Stimulated activated CD8-positive, alpha-beta memory T cell treated with anti-CD3 and anti-CD28 coated beads, Interleukin-4, amount 100 ng/mL, for 1 hour (primary cell): ENCODE measurements at places on chromosomes 7 and 10.

GRCh38 chr7:103068414-103069403, 5.9 kb downstream of the FBXL13 start:
- DNase-seq = no peak

DNA sequence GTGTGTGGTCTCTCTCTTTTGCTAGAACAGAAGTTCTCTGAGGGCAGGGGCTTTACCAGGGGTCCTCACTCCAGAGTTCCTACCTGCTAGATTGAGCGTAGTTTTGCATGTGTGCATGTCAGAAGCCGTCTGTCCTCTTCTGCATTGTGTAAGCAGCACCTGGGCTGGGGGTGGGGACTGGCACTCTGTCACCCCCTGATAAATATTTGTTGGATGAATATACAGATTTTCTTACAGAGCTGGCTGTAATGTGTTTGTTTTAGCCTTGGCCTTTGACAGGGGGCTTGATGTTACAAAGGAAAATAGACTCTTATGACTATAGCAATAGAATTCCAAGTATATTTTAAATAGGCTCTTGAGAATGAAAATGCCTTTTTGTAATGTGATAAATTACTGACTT, 46.6 kb downstream of the WDR37 start:
- DNase-seq = no peak

DNA sequence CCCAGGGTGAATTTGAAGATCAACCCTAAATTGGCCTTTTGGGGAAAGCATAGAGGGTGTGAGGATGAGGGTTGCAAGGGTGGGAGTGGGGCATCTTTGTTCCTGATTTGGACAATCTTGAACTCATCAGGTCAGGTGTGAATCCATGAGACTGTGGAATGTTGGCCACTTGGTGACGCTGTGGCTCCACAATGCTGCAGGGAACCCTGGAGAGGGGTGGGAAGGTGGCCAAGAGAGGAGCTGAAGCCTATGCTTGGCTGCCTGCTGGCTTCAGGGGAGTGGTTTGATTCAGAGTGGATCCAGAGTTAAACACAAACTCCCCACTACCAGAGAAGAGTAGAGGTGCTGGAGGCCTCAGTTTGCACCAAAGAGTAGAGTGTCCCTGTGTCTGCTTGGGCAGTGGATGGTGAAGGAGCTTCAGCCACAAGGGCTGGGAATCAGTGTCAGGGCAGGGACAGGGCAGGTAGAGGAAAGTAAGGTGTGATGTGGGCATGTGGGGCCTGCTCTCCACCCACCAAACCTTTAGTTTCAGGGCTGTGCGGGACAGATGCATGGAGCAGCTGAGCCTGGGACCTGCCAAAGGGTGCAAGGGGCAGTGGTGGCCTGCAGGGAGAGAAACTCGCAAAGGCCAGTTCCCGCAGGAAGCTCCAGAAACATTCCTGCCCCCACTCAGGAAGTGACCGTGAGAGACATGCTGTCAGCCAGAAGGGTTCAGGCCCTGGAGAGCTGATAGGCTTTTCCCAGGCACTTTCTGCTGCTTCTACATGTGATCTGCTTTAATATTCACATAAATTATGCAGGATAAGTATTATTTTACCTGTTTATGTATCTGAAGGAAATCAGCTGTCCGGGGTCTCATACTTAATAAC, 81.0 kb upstream of the PRSS58 start:
- DNase-seq = no peak

GRCh38 chr10:119931871-119932270, 39.3 kb downstream of the SEC23IP start:
- DNase-seq = no peak

DNA sequence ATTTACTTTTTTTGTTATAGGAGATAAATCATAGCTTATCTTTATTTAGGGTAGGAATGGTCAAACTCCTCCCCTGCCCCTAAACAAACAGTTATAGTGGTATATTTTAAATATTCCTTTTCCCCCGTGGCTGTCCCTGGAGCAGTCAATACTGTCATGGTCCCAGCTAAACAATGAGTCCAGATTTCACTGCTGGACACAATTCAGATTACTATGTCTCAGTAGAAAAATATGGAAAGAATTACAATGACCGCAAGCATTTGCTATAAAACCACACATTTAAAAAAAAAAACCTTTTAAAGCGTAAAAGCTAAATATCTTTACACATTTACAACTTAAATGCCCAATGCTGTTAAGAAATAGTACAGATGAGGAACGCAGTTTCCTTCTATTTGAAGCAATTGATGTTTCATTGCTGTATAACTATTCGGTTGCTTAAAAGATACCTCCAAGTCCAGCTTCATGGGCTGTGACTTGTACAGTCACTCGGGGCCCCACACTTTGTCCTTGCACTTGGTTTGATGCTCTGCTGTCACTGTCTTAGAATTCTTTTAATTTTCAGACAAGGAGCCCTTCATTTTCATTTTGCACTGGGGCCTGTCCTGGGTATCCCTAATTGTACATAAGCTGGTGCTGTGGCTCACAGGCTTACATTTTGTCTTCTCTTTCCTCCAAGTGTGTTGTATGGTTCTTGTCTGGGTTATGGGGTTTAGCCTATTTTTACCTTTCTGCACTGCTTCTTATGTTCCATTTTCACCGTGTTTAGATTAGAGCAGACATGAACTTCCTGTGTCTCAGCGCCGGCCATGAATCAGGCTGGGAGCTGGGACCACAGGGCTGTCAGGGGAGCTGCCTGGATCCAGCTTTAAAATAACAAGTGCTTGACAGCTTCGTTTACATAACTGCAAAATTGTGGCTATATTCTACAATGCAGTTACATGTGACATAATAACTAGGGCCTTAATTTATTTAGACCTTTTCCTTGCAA, 530.2 kb upstream of the FZD8 start:
- no peak for DNase-seq

DNA sequence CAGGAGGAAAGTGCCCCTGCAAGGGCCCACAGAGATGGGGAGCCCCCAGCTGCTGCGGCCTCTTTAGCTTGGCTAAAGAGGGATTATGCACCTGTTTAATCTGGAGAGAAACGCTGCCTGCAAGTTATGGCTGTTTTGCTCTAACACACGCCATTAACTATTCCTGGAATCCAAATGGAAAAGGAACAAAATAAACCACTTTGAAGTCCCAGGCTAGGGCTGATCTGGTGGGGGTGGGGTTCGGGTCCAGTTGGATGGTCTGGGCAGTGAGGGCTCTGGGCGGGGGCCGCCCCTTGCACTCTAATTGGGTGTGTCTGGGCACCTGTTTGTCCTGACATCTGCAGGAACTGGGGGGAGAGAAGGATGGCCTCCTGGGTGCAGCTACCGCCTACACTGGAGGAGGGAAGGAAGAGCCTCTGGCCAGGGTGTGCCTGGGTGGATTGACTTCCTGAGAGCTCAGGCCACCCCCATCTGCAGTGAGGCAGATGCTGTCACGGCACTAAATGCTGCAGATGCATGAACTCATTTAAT, 300.6 kb downstream of the ZEB1 start:
- DNase-seq = no peak

- DNase-seq = no peak
Observed at GRCh38 chr7:80294346-80294745, 159.7 kb downstream of the GNAI1 start.

DNA sequence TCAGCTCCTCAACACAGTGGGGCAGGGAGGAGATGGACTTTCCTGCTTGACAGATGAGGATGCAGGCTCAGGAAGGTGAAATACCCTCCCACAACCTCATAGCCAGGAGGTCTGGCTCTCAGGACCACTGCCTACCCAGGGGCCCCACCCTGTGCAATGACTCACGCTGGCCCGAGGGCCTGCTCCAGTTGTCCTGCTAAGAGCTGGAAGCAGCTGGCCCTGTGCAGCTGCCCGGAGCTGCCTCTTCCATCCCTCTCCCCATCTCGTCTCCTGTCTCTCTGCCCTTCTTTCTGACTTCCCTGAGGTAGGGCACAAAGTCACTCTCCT, 123.9 kb downstream of the ZMIZ1 start:
- no peak for DNase-seq

DNA sequence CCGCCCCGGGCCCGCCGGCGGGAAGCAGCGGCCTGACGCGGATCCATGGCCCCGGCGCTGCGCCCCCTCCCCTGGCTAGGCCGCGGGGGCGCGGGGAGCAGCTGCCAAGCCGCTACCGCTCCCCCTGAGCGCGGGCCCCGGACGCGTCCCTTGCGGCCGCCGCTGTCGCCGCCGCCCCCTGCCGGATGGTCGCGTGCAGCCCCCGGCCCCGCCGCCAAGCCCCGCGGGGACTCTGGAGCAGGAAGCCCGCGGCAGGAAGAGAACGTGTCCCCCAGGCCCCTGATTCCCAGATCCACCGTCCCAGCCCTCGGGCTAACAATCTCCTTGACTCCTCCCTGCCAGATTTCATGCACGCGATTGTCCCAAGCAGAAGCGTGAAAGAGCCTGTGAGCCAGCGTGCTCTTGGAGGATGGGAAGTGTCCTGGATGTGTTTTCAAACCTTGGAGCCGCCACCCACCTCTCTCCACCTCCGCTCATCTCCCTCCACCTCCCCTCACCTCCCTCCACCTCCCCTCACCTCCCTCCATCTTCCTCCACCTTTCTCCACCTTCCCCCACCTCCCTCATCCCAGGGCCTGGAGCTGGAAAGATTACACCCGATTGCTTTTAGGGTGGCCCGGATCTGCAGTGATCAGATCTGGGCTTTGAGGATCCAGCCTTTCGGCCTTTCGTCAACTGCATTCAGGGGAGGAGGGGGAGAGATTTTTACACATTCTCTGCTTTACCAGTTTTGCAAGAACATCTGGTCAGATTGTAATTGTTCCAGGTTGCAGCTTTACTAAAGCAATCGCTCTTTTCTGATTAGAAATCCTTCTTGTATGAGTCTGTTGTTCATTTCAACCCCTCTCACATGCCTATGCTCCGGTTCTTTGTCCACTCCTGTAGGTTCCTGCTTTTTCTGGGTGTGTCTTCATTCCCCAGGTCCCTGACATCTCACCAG, 570 bp upstream of the PRTFDC1 start:
- DNase-seq = no peak

DNA sequence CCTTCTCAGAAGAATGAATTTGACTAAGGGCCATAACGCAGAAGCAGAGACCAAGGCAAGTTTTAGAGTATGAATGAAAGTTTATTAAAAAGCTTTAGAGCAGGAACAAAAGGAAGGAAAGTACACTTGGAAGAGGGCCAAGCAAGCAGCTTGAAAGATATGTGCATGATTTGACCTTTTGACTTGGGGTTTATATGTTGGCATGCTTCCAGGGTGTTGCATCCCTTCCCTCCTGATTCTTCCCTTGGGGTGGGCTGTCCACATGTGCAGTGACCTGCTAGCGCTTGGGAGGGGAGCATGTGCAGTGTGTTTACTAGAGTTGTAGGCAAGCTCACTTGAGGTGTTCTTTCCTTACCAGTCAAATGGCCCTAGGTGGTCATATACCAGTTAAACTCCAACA, 37.9 kb upstream of the LRRN3 start:
- no peak for DNase-seq

DNA sequence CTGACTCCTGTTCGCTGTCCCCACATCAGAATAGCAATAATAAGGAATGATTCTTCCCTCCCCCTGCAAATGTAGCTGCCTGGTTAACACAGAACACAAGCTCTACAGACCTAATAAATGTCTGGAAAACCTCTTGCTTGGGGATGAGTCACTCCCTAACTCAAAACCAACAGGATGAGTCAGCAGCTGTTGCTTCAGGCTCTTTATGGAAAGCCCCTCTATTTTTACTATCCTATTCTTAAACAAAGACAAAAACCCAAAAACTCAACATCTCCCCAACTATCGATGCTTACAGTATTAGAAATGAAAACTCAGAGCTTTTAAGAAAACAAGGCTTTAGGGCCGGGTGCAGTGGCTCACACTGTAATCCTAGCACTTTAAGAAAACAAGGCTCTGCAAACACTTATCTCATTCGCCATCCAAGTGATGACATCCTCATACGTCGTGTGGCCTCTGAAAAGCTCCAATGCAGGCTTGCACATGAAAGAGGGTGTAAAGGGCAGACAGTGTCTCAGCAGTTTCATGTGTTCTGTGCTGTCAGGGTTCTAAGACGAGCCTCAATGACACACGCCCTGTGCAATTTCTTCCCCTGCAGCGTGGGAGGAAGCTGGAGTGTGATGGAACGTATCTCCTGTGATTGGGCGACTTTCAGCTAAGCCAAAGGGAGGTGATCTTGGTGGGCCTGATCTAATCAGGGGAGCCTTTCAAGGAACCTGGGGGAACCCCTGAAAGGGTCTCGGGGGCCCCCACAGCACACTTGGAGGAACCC, 70.1 kb downstream of the AMZ1 start:
- DNase-seq = no peak

GRCh38 chr10:69573056-69573806, at the start of gene NEUROG3:
Gene NEUROG3, minus strand, starts transcription at chr10:69573422. Its CDS starts 379 bp downstream, at chr10:69573043.
- no peak for DNase-seq

DNA sequence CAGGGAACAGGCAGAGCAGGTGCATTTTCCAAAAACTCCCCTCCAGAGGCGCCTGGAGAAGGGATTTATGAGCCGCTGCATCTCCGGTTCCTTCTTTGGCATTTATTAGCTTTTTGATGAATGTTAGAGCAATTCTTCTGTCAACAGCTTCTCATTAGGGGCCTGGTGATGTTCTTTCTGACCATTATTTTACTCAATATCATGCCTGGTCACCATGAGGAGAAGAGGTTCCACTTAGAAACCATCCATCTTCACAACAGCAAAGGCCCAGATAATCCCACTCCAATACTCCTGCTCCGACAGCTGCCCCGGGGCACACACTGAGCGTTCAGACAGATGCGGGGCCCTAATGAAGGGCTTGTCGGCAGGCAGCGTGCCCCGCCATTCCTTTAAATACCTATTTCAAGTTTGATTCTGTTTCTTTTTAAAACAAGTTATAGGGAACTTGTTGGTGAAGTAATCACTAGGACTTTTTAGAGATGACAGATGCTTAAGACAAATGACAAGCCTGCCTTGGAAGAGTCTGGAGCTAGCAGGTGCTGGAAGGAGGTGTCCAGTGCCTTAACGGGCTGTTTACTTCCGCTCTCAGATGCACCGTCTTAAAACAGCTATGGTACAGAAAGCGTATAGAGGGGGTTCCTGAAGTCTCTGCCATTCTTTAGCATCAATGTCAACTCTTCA, 31.7 kb downstream of the ECHDC3 start:
- DNase-seq = no peak

- DNase-seq = peak; percentile 26
Observed at GRCh38 chr7:150876817-150877526, 24.7 kb downstream of the AOC1 start.

- no peak for DNase-seq
Observed at GRCh38 chr7:69612981-69613380, 14.7 kb downstream of the AUTS2 start.
